ENCODE measurements at places on chromosomes 5 and 9.

DNA sequence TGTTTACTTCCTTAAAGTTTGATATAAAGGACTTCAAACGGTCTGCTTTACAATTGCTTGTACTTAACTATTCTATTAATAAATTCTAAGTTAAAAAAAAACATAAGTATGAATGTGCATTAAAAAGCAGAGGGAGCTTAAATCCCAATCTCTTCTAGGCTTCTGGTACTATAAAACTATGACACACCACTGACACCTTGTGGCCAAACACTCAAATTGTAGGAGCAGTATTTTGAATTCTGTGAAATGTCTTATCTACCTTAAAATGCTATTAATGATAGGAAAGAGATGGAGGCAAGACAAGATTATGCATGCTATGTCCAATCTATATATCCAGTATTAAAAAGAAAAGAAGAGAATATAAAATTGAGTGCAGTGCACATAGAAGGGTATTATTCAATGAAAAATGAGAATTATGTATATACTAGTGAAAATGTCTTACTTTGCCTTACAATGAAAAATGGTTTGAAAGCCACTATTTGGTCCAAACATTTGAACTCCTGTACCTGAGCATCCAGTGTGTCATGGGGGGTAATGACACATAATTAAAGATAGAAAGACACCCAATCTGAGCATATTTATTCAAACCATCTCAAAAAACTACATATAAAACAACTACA, 87.6 kb downstream of the ERP44 start:
- no peak for DNase-seq

DNA sequence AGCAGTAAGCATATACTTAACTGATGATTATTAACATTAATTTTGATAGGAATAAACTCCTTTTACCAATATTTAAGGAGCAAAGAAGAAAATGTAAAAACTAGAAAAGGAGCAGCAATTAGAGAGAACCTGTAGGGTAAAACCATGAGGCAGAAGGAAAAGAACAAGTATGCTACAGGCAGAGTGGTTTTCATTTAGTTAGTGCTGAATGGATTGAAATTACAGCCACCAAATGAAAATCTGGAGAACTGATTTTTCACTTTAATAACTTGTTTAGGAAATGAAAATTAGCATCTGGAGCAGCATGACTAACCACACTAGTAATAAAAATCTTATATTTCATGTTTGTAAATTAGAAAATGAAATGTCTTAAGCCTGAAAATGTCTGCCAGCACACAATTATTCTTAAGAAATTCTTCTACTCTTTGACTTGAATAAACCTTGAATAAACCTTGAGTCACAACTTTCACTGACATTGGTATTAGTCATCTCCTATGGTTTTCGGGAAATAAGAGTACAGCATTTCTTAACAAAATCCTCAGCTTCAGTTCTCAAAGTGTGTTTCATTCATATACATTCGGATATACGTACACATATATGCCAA, 1504.9 kb upstream of the C9orf72 start:
- DNase-seq: no peak

DNA sequence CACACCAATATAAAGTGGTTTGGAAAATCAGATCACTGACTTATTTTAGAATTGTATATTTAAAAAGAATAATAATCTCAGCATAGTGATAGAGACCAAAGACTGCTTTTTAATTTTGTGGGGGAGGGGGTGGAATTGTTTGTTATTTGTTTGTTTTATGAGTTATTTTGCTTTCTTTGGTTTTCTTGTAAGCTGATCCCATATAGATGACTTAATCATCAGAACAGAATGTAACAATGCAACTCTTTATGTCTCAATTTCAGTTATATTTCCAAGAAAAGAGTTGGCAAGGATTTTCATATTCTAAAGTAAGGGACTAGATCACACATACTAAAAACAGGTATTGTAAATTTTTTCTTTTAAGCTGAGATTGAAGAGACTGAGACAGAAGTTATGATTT, 984.9 kb downstream of the TLE4 start:
- no peak for DNase-seq

DNA sequence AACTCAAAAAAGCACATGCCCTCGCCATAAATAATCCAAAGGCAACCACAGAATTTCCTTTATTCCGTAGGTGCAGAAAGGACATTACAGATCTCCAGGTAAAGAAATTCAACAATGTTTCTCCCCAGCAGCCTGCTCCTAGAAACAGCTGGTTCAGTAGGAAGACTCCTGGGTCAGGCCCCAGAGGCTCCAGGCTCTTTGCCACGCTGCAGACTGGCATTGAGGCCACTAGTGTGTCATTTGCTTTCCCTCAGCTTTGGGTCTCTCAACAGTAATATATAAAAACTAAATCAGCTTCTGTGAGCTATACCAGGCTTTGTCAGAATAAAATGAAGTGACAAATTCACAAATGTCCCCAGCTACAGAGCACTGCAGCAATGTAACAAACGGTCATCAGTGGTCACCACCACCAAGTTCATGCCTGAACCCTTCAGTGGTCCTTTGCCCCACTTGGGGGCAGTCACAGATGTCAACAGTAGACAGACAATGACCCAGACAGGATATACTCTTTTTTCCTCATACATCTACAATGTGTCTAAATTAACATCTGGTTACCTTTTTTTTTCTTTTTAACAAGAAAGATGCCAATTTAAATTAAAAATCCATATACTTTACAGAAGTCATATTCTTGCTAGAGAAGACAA, 93.5 kb downstream of the MARCHF3 start:
- DNase-seq: no peak

DNA sequence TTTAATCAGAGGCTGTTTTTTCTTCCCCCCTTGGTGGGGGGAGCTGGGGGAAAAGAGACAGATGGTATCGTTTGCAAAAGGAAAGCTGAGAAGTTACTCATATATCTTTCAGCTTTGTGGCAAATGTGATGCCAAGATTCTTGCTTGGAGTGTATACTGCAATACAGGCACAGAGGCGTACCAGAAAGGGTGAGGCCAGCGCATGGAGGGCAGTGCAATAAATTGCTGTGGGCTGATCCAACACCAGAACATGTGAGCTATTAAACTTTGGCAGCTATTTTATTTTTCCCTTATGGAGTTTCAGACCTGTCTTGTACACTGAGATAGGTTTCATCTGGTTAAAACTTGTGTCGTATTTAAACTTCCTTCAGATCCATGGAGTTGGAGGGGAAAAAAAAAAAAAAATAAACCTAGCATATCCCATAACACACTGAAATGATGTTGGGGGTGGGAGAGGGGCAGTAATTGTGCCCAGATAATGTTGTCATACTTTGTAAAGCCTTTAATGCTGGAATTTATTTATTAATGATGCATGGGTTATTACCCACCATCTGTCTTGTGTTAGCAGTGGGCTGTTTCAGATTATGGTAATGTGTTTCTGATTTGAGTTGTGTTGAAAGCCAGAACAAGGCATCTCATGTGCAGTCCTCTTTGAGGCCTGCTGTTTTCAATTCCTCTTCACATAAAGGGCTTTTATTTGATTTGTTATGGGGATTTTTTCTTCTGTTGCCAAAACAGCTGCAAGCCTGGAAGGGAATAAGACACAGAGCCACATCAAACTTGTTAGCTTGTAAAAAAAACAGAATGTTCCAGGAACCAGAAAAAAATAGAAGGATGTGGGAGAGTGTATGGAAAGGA, 891.3 kb downstream of the TLE1 start:
- DNase-seq: no peak

- DNase-seq: no peak
Measured at GRCh38 chr5:158463938-158464337, 605.0 kb upstream of the CLINT1 start.

DNA sequence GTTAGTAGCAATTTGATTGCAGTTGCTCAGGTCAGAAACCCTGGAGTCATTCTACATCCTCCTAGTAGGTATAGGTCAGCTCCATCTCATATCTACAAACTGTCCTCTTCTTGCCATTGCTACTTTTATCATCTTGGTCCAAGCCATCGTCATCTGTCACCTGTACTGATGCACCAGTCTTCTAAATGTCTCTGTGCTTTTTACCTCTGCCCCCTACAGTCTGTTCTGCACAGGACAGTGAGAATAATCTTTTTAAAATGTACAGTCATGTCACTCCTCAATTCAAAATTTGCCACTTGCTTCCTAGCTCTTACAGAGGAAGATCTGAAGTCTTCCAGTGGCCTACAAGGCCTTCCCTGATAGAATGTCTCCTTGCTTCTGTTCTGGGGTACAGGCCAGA, 6.8 kb downstream of the NNT start:
- DNase-seq: no peak

- DNase-seq: no peak
Measured at GRCh38 chr9:125442452-125442851, 180.8 kb downstream of the GAPVD1 start.

- no peak for DNase-seq
Measured at GRCh38 chr5:317086-317811, 4.3 kb upstream of the AHRR start.

DNA sequence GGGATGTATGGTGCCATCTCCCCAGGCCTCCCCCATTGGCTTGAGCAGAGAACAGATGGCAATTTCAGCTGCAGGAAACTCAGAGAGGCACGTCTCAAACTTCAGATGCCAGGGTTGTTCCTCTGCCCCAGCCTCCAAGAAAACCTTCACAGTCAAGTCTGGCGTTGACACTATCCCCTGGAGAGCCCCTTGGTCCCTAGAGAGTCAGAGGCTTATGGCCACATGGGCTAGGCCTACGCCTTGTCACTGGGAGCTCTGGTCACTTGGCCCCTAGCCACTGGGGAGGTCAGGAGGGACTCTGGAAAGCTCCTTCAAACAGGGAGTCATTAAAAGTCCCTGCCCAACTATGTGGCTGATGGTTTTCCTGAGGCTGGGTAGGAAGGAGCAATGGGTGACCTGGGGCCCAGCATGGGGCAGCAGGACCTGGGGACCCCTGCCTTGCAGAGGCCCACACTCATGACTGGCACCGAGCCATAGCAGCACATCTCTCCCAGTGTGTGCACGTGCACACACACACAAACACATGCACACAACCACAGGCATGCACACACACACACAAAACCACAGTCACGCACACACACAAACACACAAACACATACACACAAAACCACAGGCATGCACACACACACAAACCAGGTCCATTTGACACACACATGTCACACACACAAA, 144.2 kb downstream of the GADD45G start:
- DNase-seq: no peak

DNA sequence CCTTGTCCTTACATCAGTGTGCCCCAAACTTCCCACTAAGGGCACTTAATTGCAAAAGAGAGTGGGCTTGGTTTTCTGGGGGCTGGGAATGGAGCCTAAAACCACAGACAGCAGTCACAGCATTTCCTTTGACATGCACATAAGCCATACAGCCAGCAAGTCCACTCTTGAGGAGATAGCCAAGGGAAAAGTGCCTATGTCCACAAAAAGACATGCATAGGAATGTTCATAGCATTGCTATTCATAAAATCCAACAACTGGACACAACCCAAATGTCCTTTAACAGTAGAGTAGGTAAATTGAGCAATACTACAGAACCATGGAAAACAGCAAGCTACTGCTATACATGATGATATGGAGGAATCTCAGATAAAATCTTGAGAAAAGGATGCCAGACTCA, 11.7 kb upstream of the FAT2 start:
- no peak for DNase-seq

- no peak for DNase-seq
Measured at GRCh38 chr5:111211341-111211740, 12.8 kb upstream of the CAMK4 start.

DNA sequence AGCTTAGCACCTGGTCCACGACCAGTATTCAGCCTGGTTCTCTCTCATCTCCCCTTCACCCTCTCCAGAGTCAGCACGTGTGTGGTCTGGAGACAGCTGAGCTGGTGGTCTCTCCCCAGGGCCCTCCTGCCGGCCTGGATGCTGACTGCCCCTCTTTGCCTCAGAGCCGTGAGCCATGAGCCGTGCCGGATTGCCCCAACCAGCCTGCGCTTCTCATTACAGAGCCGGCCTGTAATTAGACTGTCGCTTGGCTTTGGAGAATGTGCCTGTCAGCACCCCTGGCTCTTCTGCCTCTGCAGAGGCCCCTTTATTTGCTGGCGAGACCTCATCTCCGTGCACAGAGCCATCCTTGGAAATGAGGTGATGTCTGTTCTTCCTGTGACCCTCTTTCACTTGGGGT, 118.7 kb upstream of the BOD1 start:
- no peak for DNase-seq

Data from activated T-helper 9 cell treated with anti-CD3 and anti-CD28 coated beads, Interleukin-2, amount 50 U/mL, for 16 hours (primary cell).